ENCODE measurements at places on chromosomes 2 and 18.

GRCh38 chr2:18950361-18950851 is 361.0 kb upstream of the NT5C1B start:
- no peak for DNase-seq

DNA sequence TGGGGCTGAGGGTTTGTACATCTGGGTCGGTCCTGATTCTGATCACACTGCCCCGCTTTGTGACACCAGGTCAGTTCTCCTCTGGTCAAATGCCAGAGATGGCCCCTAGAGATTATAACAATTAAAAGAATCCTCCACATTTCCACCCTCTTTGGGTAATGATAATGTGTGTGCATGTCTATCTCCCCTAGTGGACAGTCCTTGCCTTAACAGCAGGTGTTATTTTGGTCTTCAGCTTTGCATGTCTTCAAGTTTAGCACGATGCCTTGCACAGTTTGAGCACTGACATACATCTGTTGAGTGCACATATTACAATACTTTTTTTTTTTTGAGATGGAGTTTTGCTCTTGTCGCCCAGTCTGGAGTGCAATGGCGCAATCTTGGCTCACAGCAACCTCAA is 25.7 kb upstream of the COX7A2L start:
- DNase-seq = no peak

DNA sequence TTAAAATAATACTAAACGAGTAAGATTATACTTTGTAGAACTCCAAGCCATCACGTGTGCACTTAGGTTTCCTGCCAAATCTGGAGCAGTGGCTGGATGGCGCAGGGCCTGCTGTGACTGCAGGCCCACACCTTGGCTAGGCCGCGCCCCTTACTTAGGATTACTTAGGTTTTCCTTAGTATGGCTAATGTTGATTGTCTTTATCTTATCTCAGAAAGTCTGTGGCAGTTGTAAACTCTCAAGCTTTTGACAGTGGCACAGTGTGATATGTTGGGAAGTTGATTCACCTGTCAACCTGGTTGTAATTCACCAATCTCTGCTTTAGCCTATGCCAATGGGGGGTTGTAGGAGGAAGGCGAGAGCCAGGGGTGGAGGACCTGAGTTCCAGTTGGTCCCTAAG is 208.4 kb downstream of the ZNF407 start:
- DNase-seq = no peak

- no peak for DNase-seq
Measured at GRCh38 chr2:54504866-54505265, 48.7 kb downstream of the SPTBN1 start.

DNA sequence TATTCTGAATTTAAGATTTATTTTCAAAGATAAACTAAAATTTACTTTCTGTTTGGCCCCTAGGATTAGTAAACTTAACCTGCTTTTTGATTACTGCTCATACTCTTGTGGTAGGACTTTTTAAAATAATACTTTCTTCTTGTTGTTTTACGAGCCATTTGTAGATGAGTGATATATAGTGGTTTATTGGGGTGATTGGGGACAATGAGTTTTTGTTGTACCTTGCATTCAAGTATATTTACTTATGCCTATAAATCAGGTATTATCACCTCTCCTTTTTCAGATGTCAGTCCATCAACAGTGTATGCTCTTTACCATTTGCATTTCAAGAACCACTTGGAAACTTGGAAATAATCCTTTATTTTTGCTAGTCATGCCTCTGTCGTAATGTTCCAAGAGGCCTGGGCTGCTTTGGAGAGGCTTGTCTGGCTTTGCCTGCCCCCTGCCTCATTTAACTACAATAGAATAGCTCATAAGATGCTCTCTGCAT is 131.3 kb downstream of the COMMD1 start:
- DNase-seq = no peak

GRCh38 chr2:203797712-203798111 is 69.9 kb upstream of the CTLA4 start:
- no peak for DNase-seq

DNA sequence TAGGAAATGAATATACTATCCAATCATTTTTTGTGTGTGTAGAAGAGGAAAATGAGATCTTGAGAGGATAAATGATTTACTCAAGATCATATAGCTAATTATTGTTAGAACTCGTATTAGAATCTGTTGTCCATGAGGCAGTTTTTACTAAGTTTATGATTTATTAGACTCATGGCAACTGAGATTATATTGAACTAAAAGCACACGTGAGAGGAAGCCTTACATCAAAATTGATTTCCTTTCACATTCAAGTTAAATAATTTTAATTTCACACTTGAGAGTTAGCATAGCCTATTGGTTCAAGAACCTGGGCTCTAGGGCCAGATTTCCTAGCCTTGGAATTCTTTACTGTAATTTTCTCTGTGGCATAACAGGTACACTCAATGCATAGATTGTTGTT is 552.3 kb downstream of the ERBB4 start:
- DNase-seq = no peak

All from NCI-H1105 (cell line).